ENCODE measurements at places on chromosomes 4 and X.

GRCh38 chrX:101385026-101385684, 836 bp downstream of the BTK start:
- no peak for DNase-seq

GRCh38 chrX:47484885-47485284, 1.9 kb upstream of the ZNF41 start:
- no peak for DNase-seq

GRCh38 chrX:75603833-75604232, 81.0 kb upstream of the ZDHHC15 start:
- DNase-seq = no peak

DNA sequence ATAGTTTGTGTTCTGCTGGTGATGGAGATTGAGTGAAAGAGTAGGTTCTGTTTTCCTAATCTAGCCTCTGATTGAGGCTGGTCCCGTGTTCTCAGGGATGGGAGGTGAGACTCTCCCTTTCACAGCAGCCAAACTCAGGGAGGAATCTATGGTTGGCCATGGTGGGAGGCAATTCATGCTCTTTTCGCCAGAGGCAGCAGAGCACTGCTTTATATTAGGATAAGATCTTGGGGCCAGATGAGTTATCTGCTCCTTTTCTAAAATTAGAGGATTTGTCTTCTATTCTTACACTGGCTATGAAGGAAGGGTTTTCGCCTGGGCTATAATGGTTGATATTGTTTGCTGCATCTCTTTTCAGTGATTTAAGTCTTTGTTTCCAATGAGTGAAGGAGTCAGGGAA, 63.9 kb upstream of the NLGN4X start:
- DNase-seq = no peak

- no peak for DNase-seq
Observed at GRCh38 chrX:9724711-9725110, 40.9 kb downstream of the GPR143 start.

GRCh38 chr4:21952549-21952948, 4.0 kb upstream of the KCNIP4 start:
- no peak for DNase-seq

Measured in stimulated activated CD8-positive, alpha-beta memory T cell treated with anti-CD3 and anti-CD28 coated beads, Interleukin-15, amount 100 ng/mL, for 4 hours (primary cell).